ENCODE measurements at places on chromosomes 13 and 19.
A peak's percentile ranks its signal among the peaks of the same experiment; 100 is the strongest.

GRCh38 chr19:4977299-4978174, 8.6 kb downstream of the KDM4B start:
- no peak for DNase-seq

- DNase-seq, result peak; percentile 73
Observed at GRCh38 chr13:33194820-33195692, 90.5 kb downstream of the STARD13 start.

DNA sequence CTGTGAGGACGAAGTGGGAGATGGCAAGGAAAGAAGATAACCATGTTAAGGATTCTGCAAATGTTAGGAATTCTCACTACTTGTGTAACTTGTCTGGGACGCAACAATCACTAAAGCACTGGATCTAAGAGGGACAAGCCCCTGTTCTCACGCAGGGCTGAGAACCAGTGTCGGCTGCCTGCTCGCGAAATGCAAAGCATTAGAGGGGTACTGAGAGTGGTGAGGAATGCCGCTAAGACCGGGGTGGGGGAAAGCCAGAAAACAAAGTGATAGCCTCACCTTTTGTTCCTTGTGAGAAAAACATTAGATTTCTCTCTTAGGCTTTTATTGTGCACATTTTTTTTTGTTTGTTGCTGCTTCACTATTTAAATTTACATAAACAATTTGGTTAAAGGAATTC, 241.9 kb downstream of the ABCC4 start:
- DNase-seq, result no peak

GRCh38 chr13:29428310-29429181, 166.9 kb downstream of the SLC7A1 start:
- peak; percentile 32 for DNase-seq

DNA sequence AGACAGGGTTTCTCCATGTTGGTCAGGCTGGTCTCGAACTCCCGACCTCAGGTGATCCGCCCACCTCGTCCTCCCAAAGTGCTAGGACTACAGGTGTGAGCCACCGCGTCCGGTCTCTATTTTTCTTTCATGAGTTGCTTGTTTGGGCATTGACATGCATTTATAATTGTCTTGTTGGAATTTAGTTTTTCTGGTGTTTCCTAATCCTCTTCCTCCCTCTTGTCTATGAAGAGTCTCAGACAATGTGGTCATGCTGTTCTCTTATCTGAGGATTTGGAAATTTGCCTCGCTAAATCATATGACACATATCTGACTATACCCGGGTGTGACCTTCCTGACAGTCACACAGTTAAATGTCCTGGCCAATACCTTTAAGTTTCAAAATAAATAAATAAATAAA, 7.4 kb upstream of the CEACAM18 start:
- DNase-seq, result no peak

DNA sequence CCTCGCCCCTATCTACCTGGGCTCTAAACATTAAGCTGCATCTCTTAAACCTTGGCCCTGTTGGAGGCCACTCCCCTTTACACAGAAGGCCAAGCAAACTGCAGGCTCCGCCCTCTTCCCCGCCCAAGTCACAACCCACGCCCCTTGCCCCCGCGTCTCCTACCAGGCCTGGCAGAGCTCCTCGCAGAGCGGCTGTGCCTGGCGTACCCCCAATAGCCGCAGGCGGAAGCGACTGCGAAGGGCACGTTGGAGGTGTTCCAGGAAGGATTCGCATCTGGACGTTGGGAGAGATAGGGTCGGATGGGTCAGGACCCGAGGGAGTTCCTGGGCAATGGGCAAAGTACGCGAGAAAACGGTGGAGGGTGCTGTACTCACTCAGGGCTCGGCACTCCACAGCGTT, 5.9 kb downstream of the RTBDN start:
- peak; percentile 76 for DNase-seq

DNA sequence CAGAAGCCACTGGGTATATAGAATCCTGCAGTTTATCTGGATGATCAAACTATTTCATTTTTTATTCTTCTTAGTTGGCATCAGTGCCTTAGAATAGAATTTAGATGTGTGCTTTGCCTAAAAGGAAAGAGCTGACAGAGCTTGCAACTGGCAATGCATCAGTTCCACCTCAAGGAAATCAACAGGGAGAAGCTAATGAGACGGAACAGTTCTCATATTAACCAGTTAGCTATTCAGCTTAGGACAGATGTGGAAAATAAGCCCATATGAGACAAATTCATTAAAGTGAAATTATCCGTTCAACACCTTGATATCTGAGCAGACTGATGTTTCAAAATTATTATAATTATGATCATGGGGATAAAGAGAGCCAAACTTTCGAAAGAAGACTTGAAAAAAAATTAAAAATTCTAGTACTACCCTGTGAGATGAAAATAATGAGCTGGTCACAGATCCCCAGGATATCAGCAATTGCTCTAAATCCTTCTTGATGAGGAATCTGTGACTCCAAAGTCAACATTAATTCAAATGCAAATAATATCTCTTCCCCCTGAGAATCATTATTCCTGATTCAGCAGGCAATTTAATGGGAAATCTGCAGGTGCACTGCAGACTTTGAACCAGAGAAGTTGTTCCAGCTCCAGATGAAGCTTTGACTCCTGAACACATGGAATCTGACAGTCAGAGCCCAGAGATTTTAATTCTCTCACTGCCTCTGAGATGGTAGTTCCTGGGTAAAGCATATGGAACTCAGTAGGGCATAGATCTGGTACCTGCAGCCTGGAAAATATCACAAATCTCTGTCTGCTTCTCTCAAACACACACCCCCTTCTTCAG, 486.8 kb downstream of the FOXO1 start:
- no peak for DNase-seq

DNA sequence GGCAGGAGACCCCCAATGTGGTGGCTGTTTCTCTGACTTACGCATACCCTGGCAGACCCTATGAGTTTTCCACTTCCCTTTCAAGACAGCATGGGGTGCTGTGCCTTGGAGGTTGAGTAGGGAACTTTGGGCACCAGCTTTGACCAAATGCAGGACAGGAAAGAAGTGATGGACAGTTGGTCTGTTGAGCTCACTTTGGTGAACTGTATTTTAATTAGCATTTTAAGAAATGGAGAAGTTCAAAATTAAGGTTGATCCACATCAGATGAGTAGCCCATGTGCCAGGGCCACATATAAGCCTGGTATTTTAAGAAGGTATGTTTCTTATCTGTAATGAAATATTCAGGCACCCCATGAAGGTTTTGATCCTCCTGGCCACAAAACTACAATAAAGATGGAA, 46.1 kb upstream of the RAP2A start:
- no peak for DNase-seq

DNA sequence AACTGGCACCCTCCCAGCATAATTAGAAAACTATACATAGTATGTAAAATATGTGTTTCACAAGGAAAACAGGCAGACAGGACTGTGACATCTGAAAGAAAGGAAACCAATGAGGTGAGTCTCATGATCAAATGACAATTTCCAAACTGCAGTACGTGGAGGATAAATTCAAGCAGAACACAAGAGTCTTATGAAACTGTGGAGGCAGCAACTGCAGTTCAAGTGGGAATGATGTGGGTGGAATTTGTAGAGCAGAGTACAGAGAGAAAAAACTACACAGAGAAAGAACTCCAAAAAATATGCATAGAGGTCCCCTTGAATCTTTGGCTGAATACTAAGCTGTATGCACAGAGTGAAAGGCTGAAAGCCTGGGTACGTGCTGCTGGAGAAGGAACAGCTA, 9.7 kb downstream of the SIGLEC6 start:
- no peak for DNase-seq

- DNase-seq, result no peak
Observed at GRCh38 chr13:106819413-106820180, 251.7 kb upstream of the ARGLU1 start.

DNA sequence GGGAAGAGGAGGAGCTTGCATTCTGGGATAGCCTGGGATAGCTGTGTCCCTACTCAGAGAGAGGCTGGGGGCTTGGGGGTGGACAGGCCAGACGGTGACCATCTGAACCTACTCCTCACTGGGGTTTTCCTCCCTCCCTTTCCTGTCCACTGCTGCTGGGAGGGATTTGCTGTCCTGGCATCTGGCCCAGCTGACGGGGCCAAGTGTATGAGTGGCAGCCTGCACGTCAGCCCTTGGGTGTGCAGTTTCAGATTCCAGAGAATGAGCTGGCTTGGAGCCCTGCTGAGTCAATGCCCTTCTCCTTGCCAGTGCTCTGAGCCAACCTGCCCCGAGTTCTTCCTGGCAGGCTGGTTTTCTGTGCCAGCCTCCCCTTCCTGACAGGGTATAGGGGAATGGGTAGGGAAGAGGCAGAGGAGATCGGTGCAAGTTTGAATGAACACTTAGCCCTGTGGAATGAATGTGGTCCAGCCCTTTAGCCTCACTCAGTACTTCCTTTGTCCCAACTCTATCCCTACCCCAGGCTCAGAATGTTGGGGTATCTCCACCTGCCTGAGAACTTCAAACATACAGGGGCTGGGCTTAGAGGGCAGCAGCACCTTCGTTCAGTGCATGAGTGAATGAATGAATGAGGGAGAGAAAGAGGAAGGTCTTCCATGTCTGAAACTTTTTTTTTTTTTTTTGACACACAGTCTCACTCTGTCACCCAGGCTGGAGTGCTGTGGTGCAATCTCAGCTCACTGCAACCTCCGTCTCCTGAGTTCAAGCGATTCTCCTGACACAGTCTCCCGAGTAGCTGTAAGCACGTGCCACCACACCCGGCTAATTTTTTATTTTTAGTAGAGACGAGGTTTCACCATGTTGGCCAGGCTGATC, 1.8 kb upstream of the ANGPTL4 start:
- DNase-seq, result peak; percentile 98

- DNase-seq, result no peak
Observed at GRCh38 chr13:68358294-68358705, 1128.2 kb upstream of the PCDH9 start.

DNA sequence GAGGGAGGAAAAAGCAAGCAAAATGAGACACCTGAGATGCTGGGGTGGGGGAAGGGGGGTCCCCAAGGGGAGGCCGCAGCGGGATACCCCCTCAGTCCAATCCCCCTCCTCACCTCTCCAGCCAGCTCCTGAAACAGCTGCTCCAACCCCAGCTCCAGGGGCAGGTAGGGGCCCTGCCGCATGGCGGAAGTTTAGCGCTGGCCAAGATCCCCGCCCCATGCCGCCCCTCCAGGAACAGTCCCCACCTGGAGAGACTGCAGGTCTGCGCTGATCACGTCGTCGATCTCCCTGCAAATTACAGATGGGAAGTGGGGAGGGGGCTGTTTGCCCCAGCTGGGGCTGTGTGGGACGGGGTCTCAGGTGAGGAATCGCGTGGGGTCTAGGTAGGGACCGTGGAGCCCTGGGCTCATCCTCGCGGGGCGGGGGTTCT, 9.0 kb downstream of the CAPN12 start:
- peak; percentile 78 for DNase-seq

Measured in small intestine (tissue), 16 donors.